ENCODE measurements at places on chromosomes 3 and 15.

DNA sequence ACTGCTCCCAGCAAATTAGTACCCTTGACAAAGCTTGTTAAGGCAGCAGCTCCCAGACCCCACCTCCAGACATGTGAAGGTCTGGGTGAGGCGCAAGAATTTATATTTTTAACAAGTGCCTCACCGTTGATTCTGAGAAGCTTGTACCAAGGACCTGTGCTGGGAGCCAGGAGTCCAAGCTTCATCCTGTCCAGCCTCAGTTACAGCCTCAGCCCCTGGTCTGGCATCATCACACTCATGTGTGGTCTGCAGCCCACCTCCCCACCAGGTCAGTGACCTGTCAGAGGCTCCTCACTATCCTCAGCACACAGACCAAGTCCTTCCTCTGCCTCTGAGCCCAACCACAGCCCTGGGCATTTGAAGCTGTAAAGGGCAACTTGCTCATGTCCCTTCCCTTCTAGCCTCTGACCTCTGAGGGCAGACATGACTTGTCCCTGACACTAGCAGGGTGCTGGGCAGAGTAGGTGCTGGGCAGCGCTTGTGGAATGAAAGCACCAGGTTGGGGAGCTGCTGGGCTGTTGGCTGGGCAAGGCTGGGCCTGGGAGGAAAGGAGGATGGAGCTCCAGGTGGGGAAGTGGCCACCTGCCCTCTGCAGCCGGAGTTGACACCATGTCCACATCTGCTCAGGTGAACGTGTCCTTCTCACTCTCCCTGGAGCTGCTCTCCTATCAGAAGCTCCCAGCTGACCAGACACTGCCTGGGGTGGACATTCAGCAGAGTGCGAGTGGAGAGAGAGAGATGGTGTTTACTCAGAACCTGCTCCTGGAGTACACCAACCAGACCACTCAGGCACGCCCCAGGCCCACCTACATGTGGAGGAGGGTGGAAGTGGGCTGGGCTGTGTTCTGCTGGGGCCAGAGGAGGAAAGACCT, 16.9 kb downstream of the ACAA1 start:
- DNase-seq = no peak

DNA sequence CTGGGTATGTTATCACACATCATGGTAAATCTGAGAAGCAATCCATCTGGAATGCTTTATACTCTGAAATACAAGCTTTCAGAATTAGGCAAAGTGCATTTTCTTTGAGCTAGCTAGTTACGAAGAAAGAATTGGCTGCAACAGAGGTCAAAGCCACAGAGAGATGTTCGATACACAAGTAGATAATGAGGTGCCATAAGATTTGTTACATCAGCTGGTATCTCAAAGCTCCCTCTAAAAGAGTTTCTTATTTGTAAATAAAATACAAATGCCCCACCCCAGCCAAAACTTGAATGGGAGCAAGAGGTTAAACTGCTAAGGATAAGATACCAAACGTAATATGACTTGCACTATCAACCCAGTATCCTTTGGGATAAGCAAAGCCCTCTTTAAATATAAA, 84.0 kb upstream of the SLCO3A1 start:
- DNase-seq = no peak

- no peak for DNase-seq
These were observed 12.3 kb upstream of the DENND4A start for GRCh38 chr15:65804252-65804931.

DNA sequence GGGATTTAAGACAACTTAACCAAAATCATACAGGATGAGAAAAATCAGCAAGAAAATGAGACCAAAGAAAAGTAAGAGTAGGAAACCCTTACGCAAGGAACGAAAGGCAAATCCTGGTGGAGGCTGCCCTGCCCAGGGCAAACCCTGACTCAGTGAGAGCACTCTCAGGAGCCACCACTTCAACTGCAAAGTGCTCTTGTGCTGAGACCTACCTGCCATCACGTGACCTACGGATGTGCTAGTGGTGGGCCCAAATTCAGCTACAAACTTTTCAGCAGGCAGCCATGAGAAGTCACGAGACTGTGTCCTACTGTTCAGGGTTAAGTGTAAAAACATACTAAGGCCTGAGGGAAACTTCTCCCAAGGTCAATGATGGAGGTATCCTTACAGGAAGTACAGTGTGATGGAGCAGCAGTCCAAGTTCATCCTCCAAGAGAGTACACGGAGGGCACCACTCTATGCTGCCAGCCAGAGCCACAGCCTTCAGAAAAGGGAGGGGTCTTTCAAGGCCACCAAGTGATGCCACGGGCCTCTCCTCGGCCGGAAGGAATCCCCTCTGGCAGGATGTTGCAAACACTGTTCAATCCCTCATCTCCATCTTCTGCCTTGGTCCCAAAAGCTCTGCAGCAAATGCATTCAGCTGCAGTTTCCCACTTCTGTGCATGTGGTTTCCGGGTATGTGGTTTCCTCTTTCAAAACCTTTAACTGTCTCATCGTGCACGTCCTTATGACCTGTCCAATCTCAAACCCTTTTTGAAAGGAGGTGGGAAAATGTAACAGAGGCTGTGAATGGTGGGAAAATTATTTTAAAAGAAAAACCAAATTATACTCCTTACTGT, 9.5 kb downstream of the CHSY1 start:
- DNase-seq = peak; percentile 22

DNA sequence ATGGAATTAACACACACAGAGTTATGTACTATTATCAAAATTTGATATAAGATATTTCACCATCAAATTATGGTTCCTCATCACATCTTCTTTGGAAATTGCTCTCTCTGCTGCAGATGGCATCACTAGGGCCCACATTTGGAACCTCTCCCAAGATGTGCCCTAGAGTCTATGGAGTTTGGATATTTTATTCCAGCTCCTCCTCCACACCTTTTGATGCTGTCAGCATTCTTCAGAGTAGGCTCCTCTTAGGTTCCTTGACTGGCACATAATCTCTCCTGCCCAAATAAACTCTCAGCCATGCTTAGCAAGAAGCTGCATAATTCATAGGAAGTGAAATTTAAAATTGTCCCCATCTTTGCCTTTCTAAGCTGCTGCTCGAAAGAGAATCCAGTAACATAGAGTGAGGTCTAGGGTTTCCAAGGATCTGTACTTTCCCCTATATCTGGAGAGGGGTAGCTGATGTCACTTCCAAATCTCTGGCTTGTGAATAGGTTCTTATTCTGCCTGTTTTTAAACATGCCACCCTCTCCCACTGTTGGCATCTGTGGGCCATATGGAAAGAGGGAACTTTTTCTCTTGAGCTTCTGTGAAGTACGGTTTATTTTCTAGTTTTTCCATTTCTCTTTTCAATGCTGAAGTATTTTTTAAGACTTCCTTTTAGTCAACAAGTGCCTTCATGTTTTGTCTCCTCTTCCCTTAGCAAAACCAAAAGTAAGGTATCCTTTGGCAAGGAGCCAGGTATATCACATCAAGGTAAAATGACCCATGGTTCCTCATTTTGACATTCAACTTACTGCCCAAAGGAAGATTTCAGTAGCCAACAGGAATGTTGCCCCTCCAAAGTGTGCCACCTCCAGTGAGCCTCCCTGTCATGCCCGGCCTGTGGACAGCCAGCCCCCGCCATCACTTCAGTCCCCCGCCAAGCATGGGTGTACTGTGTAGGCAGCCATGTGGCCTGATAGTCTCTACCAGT, 75.3 kb upstream of the C2CD4B start:
- DNase-seq = no peak

DNA sequence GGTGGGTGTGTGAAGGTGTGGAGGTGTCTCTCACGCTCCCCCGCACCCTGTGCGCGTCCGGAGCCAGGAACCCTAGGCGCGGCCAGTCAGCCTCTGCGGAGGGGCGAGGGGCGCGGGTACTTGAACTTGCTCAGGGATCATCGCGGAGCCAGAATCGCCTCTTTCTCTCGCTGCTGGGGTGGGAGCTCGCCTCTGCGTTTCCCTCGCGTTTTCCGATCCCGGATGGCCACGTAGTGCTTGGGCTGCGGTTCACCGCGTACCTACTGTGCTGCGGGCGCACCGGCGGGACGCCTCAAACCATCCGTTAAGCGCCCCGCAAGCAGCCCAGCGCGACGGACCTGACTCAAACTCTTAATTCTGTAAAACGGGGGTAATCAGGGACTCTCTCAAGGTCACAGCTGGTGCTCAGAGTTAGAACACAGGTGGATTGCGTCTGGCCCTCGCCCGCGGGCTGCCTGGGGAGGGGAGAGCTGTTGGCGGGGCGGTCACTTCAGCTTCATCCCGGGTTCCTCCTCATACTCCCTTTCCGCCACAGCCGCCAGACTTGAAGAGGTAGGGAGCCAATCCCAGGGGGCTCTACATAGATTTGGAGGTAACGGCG, 686 bp downstream of the MYRIP start:
- no peak for DNase-seq

DNA sequence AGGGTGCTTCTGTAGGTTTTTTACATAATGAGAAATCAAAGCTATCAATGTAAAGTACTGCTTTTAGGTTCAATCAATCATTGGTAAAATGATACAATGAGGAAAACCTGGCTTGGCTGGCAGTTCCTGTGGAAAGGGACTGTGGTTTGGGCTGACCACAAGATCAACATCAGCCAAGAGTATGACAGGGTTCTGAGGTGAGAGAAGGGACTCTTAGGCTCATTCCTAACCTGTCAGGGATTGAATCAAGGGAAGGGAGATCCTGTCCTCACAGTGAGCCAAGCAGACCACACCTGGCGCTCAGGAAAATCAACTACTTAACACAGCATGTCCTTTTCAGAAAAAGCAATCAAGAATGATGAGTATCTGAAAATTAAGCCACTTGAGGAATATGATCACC, 111.1 kb downstream of the MAGI1 start:
- DNase-seq = no peak

DNA sequence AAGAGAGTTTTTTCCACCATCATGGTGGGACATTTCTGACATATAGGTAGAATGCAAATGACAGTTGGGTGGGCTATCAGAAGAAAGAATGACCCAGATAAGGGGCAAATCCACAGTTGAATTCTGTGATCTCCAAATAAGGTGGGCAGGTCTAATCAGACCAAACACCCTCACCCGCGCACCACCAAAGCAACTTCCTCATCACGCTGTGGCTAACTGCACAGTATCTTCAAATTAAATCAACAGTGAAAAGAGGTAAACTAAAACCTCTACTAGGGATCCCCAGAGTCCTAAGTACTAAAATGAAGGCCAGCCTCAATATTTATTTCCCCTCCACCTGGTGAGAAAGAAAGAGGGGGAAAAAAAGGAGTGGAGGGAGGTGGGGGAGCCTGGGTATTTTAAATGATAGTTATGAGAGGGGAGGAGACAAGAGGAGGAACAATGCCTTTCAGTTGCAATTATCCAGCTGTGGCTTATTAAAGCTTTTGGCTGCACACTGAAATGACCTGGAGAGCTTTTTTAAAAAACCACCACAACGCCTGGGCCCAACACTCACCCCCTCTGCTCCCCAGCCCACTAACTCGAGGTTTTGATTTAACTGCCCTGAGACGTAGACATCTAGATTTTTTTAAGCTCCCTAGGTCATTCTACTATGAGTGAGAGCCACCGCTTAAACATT, 61.0 kb downstream of the LRIG1 start:
- no peak for DNase-seq

- DNase-seq = no peak
These were observed 31.6 kb upstream of the GABRG3 start for GRCh38 chr15:26939398-26939797.

- no peak for DNase-seq
These were observed 642.3 kb downstream of the TBL1XR1 start for GRCh38 chr3:176554791-176555654.

DNA sequence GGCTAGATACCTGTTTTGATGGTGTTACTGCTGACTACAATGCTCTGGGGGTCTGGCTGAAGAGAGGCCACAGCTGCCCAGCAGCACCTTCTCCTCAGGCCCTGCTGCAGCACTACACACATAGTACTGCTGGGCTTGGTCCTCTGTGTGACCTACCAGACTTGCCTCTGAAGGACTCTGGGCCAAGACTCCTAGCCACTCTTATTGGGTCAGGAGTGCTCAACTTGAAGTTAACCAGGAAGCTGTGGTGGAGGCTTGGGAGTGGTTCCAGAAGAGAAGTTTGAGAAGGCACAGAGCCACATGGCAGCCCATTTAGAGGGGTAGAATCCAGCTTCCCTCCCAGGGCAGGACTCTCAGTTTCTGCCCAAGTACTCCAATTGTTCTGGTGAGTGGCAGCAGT, 16.6 kb downstream of the ELP6 start:
- DNase-seq = no peak

- no peak for DNase-seq
These were observed 1.6 kb upstream of the PLD1 start for GRCh38 chr3:171811913-171812335.

DNA sequence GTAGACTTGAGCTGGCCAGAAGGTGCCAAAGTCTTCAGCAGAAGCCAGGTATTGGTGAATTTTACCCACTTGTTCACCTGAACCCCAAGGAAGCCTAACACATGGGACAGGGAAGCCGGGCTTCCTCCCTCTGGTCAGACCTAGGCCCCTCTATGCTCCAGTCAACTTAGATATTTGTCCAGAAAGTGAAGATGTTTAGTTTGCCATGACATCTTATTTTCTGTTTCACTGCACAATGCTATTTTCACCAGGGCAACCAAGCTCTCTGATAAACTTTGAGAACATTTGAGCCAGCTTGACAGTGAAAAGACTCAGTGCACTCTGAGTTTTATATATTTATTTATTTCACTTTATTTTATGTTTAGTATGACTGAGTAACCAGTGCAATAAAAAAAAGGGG, 71.0 kb downstream of the SOX14 start:
- no peak for DNase-seq

DNA sequence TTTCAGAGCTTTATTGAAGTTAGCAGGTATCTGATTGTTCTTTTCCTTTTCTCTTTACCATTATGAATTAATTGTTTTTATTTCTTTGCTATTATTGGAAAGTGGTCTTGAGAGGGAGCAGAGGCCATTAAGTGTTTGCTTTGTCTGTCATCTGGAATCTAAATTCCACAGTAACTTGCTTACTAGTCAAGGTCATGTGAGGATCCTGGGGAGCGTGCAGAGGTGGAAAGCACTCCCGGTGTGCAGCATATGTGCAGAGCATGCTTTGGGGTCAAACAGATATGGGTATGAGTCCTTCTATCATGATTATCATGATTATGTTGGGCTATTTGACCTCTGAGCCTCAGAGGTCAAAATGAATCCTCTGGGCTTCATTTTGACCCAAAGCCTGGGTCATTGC, 96.4 kb downstream of the MYRIP start:
- no peak for DNase-seq

GRCh38 chr3:119637679-119638477, 22.5 kb downstream of the POPDC2 start:
- no peak for DNase-seq
